ENCODE measurements at places on chromosomes 1 and 21. TPM values are rescaled to one million over a fixed set of nuclear protein-coding genes. Genes with fewer than 3 reads are reported as not detected.

Gene CFAP74
- 1.3 TPM for polyA plus RNA-seq

Gene RIPPLY3
- 2.4 TPM for polyA plus RNA-seq

Gene TEX38
- 0.34 TPM for polyA plus RNA-seq

Gene KCNK2
- polyA plus RNA-seq: 2.6 TPM

Gene LCE1E
- polyA plus RNA-seq: not detected

DNA sequence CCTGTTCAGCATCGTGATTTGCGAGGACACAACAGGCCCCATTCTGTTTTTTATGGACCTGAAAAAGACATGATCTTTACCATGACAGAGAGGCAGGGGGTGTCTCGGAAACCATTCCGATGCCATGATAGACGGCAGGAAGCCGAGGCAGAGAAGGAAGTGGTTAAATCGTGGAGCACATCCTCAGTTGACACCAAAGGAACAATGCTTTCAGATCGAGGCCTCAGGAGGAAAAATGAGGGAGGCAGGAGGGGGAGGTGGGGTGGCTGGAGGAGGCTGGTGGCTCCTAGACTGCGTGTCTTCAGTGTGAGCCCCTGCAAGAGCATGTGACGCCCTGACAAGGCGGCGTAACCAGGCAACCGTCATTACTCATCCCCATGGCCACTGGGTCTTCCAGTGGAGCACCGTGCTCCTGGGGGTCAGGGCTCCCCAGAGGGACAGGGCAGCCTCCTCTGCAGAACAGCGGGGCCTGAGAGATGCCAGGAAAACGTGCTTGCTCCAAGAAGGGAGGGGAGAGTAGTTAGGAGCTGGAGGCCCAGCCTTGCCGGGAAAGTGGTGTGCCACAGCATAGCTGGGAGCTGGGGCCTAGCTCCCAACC is 172.8 kb upstream of the TMEM51 start:
- no peak for DNase-seq

DNA sequence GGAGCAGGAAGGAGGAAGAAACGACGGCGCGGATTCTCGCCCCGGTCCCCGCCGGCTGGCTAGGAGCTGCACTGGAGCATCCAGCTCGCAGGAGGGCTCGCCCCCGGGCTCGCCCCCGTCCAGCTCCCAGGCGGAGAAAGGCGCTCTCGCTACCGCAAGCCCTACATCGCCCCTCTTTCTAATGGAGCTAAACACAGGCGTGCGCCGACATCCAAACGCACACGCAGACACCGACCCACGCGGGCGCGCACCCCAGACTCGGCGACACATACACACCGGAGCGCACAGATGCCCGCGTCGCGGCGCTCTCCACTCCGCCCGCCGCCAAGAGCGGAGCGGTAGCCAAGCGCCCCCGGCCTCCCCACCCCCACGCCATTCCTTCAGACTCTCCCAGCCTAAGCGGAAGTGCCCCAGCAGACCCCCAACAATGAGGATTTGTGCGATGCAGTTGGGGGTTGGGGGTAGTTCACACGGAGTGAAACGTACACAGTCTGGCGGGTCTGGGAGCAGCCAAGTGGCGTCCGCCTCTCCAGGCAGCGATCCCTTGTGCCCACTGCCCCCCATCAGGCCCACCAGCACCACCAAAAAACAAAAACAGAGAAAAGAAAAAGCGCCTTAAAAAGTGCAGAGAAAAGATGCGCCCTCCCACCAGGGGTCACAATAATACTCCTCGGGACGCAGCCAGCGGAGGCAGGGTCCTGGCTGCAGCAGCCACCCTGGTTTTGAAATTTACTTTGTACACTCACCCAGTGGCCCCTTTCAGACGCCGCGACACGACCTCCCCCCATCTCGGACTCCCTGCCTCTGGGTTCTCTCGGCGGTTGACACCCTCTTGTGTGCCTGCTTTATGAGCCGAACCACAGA is 1.4 kb downstream of the DAB1 start:
- peak; percentile 31 for DNase-seq

DNA sequence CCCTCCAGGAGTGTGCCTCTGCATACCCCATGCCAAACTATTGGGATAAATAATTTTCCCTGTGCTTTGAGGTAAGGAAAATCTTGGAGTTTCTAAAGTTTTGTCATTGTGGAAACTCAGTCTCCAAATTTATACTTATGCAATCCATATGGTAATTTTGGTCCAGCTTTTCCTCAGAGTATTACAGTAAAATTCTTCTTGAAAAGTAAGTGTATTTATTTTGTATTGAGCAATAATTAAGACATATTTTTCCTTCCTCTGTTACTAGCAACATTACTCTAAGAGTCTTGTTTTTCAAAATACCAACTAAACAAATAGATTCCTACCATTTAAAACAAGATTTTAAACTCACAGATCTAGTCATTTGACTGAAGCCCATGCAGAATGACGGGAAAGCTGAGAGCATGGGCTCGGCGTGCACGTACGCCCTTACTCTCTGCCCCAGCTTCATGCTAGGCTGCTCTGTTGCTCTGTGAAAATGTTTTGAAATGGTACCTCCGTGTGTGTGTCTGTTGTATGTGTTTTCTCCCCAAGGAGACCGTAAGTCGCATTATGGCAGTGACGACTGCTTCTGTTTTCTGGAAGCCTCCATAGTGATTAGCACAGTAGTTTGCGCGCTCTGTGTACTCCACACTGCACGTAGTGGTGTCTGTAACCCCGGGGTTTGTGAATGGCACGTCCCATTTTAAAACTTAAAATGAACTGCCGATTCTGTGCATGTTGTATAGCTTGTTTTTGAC is 165.3 kb downstream of the SDCCAG8 start:
- no peak for DNase-seq

DNA sequence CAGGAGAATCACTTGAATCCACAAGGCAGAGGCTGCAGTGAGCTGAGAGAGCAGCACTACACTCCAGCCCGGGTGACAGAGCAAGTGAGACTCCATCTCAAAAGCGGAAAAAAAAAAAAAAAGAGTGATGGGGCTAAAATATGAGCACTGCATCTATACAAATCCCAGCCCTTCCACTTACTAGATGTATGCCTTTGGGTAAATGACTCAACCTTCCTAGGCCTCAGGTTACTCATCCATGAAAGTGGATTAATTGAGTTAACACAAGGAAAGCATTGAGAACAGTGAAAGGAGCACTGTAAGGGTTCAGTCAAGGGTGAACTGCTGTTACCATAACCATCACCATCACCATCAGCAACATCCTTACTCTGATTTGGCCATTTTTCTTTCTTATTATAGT is 226.4 kb upstream of the C8B start:
- DNase-seq: no peak
